ENCODE measurements at places on chromosomes 6 and 20.

GRCh38 chr6:149217466-149217888, 100.0 kb upstream of the TAB2 start:
- peak; percentile 9 for DNase-seq

GRCh38 chr6:156556811-156557210, 220.4 kb upstream of the ARID1B start:
- DNase-seq: no peak

GRCh38 chr20:25082498-25082873, 545 bp upstream of the VSX1 start:
- no peak for DNase-seq

DNA sequence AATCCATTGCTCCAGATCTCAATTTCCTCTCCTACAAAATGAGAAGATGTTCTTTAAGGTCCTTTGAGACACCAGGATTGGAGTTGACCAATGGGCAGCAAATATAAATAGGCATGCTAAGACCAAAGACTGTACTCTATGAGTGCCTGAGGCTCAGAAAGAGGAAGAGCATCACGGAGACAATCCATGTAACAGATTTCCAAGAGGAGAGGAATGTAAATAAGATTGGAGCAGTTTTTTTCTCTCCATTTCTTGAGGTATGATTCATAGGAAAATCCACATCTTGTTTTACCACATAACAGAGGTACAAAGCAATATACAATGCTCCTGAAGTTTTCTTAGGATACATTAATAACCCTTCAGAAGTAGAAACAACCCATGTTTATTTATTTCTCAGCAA, 109.8 kb downstream of the UBE3D start:
- no peak for DNase-seq

- no peak for DNase-seq
Measured at GRCh38 chr6:14790976-14791375, 454.9 kb upstream of the JARID2 start.

DNA sequence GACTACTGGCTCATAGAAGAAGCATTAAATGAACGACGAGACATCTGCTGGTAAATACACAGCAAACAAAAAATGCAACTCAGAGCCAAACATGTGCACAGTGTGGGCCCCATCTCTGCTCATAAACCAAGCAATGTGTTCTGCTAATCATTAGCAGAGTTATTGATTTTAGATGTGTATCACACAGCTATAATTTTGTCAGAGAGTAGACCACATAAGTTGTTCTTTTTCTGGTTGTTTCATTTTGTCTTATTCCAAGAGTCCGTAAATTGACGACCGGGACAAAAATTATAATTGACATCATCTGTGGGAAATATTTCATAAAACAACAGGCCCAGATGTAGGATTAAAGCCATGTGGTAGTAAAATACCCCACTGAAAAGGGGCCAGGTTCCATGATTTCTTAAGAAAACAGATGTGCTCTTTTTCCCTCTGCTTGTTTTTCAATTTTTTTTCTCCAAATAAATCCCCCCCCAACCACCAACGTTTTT, 423.6 kb downstream of the HAO1 start:
- no peak for DNase-seq

GRCh38 chr20:46568570-46569129, 18.2 kb upstream of the OCSTAMP start:
- no peak for DNase-seq

DNA sequence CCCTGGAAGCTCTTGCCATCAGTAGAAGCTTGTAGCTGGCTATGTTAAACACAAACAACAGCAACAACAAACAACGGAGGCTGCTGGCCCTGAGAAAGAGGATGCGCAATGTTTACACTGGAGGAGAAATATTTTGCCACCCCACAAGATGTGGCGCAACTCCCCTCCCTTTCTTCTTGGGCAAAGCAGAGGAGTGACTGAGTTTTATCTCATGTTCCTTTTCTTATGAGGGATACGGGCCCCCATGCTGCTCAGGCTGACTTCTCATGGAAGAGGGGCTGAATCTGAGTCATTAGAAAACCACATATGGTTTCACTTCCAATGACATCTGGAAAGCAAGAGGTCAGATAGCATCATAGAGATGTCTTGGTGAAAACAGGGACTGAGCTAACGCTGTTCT, 75.9 kb upstream of the HDDC2 start:
- DNase-seq: no peak

DNA sequence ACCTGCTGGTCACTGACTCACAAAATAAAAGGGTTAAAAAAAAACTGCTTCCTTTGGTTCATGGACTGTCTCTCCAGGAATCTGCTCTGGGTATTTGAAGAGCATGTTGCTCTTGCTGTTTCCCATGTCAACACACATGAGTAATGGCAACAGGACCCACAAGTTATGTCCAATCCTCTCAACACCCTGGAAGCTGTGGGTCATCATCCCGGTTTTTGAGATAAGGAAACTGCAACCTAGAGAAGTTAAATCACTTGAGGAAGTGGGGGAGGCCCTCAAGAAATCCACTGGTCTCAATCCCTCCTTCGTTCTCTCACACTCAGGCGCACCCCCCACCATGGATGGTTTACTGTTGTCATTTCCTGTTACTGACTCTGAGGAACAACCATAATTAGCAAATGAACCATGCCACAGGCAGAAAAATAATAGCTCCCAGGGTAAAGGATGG, 12.4 kb downstream of the MAP1LC3A start:
- peak; percentile 35 for DNase-seq

GRCh38 chr20:20461551-20461950, 93.6 kb downstream of the INSM1 start:
- DNase-seq: no peak

GRCh38 chr20:45370571-45371160, 7.5 kb downstream of the TP53TG5 start:
- DNase-seq: no peak

Data from RKO (cell line).